NCI-H446 treated with DMSO at 0.1 percent for 48 hours (cell line): ENCODE measurements at places on chromosomes 4 and X.

GRCh38 chr4:156672492-156673305, 298.9 kb downstream of the PDGFC start:
- DNase-seq = peak; percentile 94

DNA sequence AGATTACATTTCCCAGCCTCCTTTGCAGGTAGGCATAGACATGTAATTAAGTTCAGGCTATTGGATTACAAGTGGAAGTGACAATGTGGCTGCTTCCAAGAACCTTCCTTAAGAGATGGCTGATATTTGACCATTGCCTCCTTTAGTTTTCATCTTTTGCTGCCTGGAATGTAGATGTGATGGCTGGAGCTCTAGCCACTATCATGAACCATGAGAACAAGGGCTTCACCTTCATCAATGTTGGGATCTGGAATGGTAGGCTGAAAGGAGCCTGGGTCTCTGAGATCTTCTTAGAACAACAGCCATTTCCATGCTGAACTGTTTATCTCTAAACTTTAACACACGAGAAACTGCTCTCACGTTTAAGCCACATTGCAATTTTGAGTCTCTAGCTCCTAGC, 158.7 kb upstream of the ATP6AP2 start:
- DNase-seq = no peak

DNA sequence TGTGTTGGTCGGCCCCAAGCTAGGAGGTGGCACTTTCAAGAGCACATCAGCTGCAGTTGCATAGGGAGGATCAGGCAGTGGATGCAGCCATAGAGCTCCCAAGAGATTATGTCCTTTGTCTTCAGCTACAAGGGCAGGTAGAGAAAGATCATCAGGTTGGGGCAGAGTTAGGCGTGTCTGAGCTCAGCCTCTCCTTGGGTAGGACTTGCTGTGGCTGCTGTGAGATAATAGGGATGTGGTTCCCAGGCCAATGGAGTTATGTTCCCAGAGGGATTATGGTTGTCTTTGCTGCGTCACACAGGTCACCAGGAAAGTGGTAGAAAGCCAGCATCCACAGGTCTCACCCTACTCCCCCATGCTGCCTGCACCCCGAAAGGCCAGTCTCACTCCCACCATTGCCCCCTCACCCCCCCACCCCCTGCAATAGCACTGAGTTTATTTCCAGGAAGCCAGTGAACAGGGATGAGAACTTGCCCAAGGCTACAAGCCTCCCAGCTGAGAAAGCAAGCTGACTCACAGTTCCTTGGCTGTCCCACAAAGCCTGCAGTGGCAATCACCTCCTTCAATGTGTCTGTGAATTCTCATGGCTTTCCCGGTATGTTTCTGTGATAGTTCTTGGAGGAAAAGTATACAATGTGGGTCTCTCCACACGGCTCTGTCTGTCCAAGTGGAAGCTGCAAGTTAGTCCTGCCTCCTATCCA, 148.4 kb downstream of the STPG2 start:
- no peak for DNase-seq

GRCh38 chr4:20760053-20760452, 59.8 kb downstream of the PACRGL start:
- no peak for DNase-seq

DNA sequence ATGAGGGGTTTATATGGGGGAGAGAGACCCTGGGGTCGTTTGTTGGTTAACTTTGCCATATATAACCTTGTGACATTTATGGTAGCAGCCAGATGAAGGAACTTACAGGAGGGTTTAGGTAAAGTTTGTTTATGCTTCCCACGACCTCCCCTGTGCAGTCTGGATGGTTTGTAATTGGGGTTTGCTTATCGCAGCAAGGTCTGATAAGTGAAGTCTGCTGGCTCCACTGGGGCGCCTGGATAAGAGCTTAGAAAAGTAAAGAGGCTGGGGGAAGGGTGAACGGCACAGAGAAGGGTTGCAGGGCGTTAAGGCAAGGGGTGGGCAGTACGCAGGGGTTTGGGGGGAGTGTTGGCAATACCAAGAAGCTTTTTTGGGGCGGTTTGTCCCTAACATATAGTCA, 98.7 kb downstream of the KDM6A start:
- no peak for DNase-seq

- no peak for DNase-seq
Measured at GRCh38 chr4:86302830-86303229, 57.0 kb downstream of the MAPK10 start.

- DNase-seq = no peak
Measured at GRCh38 chr4:111602848-111603247, 542.4 kb upstream of the FAM241A start.

- no peak for DNase-seq
Measured at GRCh38 chr4:110975338-110975737, 352.5 kb upstream of the PITX2 start.

- no peak for DNase-seq
Measured at GRCh38 chrX:134459683-134460004, 321 bp upstream of the HPRT1 start.
